Neural crest cell (in vitro differentiated cells): ENCODE measurements at places on chromosomes 1 and 21.
A peak's percentile ranks its signal among the peaks of the same experiment; 100 is the strongest.

- no peak for DNase-seq
Measured at GRCh38 chr1:199545780-199546179, 481.7 kb upstream of the NR5A2 start.

GRCh38 chr1:57736940-57737339 is 313.1 kb upstream of the DAB1 start:
- DNase-seq: no peak

DNA sequence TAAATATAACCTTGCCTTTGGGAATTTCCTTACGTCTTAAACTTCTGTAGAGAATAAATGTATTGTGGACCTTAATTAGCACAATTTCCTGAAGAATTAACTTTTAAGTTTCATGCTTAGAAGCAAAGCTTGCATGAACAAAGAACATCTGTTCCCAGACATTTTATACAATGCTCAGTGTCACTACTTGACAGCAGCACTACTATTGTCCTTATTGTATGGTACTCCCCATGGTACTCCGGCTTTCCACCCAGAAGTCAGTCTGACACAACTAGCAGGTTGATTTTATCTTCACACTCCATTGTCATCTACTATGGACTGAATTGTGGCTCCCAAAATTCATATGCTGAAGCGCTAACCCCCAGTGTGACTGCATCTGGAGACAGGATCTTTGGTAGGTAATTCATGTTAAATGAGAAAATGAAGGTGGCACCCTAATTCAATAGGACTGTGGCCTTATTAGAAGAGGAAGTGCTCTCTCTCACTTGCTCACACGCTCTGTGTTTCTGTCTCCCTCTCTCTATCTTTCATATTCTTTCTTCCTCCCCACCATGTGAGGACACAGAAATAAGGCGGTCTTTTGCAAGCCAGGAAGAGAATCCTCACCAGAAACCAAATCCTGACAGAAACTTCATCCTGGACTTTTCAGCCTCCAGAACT is 10.7 kb upstream of the OR2B11 start:
- DNase-seq: no peak

DNA sequence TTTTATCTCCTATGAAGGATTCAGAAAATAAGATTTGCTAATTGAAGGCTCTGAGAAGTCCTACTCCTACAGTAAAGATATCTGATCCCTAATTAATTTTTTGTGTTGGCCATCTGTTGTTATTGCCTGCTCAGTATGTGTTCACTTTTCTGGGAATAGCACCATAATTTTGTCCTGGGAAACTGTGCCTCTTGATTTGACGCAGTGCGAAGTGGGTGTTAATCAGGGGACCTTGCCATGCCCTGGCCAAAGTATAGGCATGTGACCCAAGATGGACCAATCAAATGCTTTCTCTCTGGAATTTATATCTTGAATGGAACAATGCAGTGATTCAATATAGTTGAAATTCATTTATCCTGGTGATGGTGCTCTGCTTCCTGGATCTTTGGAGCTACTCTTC is 30.4 kb upstream of the GNG12 start:
- DNase-seq: no peak

GRCh38 chr21:37700641-37701202 is 215.5 kb downstream of the KCNJ6 start:
- peak; percentile 60 for DNase-seq

GRCh38 chr1:153985941-153986761 is at the start of gene RAB13:
Gene RAB13 (minus strand): TSS chr1:153986339. CDS start chr1:153986236, 103 bp downstream.
- peak; percentile 64 for DNase-seq
